Glutamatergic neuron (in vitro differentiated cells): ENCODE measurements at places on chromosomes 2 and 18.

DNA sequence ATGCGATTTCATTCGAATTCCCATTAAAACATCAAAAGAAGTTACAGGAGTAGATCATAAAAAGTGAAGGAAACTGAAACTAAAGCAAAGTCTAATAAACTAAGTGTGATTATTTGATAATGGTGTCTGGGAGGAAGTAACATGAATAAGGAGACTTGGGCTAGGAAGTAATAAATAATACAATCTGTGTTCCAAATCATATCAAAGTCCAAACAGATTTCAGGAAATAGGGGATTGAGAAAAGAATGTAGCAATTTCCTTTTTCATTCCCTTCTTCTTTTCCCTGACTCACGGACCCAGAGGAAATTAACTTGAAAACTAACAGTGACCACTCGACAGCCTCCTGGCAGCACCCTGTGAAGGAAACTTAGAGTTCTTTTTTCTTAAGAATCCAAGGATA lies 758.4 kb upstream of the GCFC2 start:
- DNase-seq = no peak

DNA sequence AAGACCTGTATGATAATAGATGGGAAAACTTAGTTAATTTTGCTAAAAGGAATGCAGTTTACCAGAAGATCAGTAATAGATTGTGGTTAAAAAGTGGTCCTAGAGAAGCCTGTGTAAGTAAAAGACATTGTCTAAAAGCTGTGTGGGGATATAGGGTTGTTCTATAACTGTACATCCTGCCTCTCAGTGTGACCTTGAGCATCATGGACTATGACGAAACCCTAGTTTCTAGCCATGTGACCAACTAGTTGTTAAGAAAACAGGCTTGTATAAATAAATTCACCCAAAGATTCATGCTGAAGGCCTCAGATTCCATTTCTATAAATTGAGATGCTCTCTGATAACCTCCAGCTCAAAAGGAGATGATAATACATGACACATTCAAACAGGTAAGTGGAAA lies 160.7 kb downstream of the IKZF2 start:
- no peak for DNase-seq

DNA sequence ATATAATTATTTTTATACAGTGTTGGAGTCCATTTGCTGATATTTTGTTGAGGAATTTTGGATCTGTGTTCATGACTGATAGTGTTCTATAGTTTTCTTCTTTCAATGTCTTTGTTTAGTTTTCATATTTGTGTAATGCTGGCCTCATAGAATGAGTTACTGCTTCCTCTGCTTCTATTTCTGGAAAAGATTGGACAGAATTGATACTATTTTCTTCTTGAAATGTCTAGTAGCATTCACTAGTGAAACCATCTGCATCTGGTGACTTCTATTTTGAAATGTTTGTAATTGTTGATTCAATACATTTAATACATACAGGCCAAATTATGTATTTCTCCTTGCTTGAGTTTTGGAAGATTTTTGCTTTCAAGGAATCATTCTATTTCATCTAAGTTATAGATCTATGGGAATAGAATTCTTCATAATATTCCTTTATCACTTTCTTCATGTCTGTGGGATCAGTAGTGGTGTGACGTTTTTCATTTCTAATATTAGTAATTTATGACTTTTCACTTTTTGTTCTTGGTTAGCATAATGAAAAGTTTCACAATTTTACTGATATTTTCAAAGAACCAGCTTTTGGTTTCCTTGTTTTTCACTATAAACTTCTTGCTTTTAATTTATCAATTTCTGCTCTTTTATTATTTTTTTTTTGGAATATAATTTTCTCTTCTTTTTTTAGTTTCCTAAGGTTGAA lies 509.9 kb upstream of the VRK2 start:
- DNase-seq = no peak

DNA sequence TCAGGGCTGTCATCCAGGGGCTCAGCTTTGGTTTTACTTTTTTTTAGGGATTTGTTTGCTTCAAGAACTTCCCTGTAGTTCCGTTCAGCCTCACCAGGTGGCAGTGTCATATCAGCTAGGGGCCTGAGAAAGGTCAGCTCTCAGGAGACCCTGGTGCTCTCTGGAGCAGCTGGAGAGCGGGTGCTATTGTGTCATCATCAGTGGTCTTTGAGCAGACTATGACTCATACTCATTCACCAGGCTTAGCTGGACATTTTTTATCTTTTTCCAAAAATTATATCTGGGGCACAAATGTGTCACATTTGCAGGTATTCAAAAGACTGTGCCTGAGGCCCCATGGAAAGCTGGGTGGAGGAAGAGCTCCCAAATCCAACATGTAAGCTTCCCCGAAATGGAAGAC lies 24.4 kb downstream of the ZNF892 start:
- DNase-seq = peak; percentile 91

GRCh38 chr2:229380101-229380625 lies 109.1 kb upstream of the PID1 start:
- no peak for DNase-seq

GRCh38 chr18:60870261-60871153 lies 462.7 kb upstream of the CDH20 start:
- DNase-seq = no peak

DNA sequence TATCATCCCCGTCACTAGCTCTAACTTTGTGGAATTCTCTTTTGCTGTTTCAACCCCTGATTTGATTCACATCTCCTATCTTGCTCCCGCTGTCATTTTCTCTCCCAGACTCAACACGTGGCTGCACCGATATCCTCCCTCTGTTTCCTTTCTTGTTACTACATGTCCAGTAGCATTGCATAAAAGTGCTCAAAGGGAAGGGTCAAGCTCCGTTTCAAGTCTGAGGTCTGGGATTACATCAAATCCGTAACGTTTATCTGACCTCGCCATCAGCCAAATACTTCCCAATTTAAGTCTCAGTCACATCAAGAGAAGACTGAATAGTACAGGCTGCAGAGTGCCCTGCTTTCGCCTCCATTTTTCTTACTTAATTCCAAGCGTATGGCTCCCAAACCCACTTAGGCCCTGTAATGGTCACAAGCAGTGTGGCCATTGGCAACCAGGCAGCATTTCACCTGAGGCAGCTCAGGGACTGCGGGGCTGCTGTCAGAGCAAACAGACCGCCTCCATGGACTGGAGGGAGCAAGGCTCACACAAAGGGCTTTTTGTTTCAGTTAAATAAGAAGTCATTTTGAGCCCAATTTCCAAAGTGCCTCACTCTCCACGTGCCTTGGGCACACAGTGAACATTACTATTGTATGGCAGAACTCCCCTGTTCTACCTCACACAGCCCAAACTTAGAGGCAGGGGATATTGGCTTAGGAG lies 217.8 kb downstream of the BCL11A start:
- DNase-seq = no peak

DNA sequence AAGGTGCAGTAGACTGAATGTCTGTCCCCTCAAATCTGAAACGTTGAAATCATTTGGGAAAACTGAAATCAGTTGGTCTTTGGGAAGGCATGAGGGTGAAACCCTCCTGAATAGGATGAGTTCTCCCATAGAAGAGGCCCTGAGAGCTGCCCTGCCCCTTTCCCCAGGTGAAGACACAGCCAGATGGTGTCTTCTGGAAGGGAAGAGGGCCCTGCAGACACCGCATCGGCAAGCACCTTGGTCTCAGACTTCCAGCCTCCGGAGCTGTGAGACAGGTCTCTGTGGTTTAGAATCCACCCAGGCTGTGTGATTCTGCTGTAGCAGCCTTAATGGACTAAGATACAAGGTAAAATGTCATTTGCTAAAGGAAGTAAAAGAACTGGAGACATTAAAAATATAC lies 42.1 kb upstream of the SNTG2 start:
- DNase-seq = no peak

GRCh38 chr18:3088449-3088848 lies 75.5 kb upstream of the LPIN2 start:
- no peak for DNase-seq

DNA sequence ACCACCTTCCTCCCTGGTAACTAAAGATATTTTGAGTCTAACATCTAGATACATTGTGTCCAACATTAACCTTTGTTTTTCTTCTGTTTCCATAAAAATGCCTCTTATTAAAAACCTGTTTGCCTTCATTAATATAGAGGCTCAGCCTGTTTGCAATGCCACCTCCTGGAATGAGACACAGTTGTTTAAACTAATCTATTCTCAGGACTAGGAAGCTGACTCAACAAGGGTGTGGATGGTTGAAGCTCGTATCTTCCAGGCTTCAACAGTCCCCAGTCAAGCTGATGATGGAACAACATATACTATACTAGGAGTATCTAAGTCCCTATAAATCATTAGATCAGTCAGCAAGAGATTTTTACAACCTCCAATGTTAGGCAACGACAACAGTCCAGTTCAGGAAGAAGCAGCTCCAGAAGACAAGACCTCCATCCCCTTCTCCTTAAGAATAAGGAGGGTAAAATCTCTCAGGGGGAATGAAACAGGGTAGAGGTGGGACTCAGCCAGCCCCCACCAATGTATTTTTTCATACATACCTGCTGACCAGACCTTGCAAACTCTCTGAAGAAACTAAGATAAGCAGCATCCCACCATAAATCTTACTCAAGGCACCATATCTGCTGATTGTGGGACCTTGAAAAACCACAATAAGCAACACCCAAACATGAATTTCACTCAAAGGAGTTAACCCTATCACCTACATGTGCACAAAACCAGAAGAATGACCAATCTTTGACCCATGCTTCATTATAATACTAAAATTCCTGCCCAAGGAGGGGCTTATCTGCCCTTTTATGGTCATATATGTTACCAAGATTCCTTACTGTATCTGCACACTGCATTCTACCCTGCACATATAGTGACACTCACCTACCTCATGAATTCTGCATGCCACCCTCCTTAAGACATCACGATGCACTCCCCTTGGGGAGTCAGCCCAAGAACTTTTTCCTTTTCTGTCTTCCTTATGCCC lies 21.4 kb downstream of the ZNF24 start:
- DNase-seq = no peak

GRCh38 chr2:118148809-118149208 lies 60.5 kb downstream of the INSIG2 start:
- DNase-seq = no peak
